Renal pelvis (tissue), 12 donors: ENCODE measurements at places on chromosomes 1 and 21.

GRCh38 chr1:27879374-27880082 is 7.2 kb downstream of the THEMIS2 start:
- no peak for DNase-seq

DNA sequence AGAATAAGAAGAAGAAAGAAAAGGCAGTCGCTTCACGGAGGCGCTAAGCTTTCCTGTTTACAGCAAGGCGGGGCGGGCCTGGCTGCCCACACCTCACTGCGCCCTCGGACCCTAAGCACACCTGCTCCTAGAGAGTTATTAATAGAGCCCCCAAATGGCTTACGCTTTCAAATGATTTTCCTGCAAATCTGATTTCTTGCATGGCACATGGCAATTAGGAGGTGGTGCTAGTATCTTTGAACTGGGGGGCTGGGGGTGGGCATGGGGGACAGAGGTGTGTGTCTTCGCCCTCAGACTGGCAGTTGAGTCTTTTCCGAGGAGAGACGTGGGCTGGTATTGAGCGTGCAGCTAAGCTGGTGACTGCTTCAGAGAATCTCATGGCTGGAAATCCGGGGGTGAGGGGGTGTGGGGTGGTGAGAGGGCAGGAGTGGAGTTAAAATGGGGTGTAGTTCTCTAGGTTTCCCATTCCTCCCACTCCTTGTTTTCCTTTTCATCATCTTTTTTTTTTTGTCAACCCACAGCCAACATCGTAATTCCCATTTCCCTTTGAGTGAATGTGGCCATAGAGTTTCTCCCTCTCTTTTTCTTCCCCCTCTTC is 1.3 kb downstream of the S1PR1 start:
- no peak for DNase-seq

DNA sequence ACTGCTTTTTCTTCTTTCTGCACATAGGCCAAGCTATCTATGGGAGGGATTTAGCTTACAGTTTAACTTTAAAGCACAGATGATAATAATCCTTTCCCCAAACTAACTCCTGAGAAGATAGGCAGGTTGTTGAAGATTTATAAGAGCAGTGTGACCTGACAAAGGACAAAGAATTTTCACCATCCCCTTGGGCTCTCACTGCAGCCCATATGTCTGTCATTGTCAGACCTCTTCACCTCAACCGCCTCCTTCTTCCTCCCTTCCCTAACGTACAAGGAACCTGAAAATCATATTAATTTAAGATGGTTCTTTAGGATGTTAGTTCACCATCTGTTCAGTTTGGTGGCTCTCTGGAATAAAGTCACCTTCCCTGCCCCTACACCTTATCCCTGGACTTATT is 5.0 kb downstream of the RNU1-2 start:
- DNase-seq, result no peak

GRCh38 chr1:161307892-161308638 is 1.7 kb downstream of the MPZ start:
- no peak for DNase-seq

DNA sequence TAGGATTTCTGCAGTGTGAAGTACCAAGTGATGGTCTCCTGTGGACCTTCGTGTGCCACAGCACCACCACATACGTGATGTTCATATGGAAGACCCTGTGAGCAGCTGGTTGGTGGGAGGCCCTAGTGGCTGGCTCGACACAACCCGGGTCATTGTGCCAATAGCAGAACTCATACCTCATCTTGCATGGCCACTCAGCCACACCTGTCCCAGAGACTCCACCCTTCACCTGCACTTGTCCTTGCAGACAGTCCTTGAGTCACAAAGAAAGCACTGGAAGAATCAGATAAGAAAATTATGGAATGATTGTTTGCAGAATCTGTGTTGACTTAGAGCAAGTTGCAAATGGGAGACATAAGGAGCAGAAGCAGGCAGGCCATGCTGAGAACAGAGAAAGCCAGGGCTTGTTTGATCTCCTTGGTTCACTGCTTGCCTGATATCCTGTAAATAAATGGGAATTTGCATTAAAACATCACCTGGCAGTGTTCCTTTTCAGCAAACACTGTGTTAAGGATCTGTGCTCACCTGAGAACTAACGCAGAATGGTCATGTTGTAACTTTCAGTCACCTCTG is 307.7 kb downstream of the SIPA1L2 start:
- no peak for DNase-seq

DNA sequence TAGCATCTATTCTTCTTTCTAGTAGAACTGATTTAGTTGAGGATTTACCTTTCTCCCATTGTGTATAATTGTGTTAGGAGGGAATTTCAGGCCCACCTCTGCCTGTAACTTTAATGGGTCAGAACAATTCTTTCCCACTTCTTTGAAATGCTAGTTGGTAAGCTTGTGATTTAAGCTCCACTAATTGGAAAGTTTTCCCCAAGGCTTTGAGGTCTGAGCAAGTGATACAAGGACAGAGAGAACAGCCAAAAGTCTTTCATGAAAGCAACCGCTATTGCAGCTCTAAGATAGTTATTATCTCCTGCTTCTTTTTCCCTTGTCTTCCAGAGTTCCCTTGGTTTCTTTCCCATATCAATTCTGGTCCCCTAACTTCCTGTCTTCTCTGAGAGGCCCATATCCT is 38.7 kb upstream of the PDC start:
- no peak for DNase-seq

- peak; percentile 76 for DNase-seq
Measured at GRCh38 chr1:8314346-8315280, 3.3 kb upstream of the SLC45A1 start.

DNA sequence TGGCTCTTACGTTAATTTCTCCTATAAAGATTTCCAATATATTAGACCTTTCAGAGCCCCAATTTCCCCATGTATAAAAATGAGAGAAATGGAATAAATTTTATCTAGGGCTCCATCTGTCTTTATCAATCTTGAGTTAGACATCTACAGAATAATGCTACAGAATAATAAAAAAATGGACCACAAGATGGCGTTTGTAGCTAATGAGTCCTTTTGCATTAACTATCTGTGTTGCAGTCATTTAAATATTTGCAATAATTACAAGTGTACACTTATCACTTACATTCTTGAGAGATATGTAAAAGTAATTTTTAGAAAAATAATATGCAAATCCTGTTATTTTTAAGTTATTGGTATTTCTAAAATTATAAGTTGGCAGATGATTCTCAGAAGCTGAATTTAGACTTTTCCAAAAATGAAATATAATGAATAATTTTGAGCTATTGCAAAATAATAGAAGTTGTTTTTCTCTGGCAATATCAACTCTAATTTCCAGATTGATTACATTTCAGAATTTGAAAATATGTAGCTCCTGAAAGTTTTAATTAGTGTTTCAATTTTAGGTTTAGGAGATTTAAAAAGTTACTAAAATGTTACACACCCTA is 87.7 kb downstream of the SNX7 start:
- DNase-seq, result no peak
